ENCODE measurements at places on chromosomes 4 and X. TPM values are rescaled to one million over a fixed set of nuclear protein-coding genes. Genes with fewer than 3 reads are reported as not detected.

DNA sequence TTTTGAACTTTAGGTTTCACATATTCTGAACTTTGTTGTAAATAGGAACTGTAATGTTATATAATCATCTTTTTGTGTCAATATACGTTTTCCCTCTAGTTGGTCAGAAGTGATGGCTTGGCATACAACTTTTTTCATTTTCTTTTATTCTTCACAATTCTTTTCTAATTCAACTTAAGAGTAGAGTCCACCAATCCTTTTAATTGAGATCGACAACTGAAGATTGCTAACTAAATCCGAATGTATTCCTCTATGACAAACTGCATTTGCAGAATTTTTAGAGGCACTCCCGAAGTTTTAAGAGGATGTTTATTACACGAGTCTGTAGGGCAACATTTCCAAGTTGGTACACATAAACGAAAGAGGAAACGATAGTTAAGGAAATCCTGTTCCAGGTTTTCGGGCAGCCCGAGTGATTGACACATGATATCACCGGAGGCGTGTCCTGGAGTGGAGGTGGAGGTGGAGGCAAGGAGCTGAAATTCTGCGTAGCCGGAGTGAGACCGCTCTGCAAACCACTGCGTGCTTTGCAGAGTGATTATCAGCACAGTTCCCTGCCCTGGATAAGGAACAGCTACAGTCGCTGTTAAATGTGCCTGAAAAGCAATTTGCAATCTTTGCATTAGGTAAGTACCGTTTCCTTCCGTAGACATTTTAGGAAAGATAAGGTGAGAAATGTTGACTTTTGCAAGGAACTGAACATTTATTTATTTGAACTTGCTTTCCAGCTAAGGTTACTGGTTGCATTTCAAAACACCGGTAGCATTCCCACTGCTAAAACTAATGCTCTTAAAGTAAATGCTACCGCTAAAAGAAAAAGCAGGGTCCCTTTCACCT is at the start of gene SPRY1:
SPRY1 (plus strand) TSS at position 489 of the 837 bp plus-strand sequence. CDS start 4,797 bp downstream, outside the sequence.
- peak; percentile 95 for DNase-seq

GRCh38 chrX:135383249-135383648 is 38.5 kb upstream of the SMIM10L2A start:
- DNase-seq = no peak

DNA sequence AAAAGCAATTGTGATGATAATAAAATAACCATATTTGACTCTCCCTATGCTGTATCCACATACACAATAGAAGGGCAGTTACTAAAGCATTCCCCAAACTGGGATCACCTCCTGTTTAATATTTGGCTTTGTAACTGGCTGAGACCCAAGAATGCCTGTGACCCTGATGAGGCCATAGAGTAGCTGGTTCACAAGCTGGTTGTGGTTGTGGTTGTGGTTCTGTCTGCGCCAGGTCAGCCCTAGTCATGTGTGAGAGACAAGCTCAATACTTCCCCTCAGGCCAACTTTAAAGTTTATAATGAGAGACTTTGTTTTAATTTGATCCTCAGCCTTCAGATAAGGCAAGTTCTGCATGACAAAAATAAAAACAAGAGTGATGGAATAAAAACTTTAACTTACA is 209.9 kb downstream of the PARM1 start:
- no peak for DNase-seq

DNA sequence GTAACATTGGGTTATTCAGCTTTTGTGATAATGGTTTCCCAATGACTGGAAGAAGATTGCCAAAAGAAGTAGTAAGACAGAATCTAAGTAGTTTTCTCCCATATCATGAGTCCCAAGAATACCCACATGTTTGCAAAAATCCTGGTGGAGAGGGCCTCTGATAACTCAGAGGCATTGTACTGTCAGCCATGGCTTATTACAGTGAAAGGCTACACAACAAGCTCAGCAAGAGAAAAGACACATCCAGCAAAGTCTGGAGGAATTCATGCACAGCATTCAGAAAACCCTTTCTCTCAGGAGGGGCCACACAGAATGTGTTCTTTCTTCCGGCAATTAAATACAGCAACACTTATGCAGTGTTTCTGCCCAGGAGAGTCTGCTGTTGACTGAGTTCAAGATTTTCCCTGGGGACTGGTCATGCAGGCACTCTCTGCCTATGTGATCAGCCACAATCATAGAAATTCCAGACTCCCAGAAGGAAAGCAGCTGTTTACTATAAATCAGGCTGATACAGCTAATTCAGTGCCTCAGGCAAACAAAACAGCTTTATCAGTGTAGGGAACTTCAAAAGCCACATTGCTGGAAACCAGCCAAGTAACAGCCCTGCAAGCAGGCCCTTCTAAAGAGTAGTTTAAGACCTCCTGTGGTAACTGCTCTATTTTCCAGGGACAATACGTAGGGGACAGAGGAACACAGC is 937.1 kb downstream of the CCSER1 start:
- peak; percentile 70 for DNase-seq

DNA sequence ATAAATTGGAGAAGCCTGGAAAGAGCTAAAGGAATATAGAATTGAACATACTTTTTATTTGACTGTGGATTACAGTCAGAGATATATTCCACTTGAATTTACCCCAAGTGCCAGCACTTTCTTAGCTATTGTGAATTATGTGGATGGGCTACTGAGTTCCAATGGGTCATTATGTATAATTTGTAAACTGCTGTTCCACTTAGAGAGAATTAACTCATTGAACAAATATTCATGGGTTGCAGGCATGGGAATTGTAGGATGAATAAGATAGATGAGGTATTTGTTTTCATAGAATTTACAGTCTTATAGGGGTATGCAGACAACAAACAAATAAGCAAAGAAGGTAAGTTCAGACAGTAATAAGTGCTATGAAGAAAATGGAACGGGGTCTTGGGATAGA is 195.7 kb downstream of the SHROOM3 start:
- no peak for DNase-seq

The CLDN2 gene
- total RNA-seq = 0.10 TPM

The TAB3 gene
- 16.0 TPM for total RNA-seq
